ELF-1 (cell line): ENCODE measurements at places on chromosomes 3 and 15.
A peak's percentile ranks its signal among the peaks of the same experiment; 100 is the strongest.

DNA sequence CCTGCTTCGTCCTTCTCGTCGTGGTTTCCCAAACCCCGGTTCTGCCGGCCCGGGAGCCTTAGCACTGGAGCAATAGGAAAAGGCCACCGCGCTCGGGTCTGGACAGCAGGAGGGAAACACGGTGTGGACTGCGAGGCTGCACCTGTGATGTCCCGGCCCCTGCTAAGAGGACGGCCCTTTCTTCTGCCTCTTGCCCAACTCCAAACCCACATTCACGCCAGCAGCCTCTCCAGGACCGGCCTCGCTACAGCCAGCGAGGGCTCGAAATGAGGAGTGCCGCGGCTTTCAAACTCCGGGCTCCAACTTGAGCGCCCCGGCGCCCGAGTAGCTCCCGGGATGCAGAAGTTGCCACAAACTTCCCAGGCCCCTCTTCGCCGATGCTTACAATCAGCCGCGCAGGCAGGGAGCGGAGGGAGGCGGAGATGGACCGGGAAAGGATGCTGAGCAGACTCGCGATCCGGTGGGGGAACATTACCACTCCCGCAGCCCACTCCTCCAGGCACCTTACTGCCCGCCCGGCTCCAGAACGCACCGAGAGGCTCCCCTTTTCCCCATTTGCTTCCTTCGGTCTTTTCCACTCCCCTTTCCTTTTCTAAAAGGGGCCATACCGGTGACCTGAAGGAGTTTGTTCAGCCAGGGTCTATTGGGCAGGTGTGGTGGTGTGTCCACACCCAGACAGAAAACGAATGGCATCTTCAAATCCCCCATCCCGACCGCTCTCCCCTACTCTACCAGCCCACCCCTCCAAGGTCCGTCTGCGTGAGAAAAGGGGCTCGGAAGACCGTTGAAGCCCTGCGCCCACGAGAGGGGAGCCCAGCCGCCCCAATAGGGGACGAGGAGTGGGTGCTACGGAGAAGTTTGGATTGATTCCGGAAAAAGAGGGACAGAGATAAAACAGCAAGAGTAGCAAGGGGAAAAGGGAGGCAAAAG is 18.8 kb upstream of the SATB1 start:
- DNase-seq: peak; percentile 39

DNA sequence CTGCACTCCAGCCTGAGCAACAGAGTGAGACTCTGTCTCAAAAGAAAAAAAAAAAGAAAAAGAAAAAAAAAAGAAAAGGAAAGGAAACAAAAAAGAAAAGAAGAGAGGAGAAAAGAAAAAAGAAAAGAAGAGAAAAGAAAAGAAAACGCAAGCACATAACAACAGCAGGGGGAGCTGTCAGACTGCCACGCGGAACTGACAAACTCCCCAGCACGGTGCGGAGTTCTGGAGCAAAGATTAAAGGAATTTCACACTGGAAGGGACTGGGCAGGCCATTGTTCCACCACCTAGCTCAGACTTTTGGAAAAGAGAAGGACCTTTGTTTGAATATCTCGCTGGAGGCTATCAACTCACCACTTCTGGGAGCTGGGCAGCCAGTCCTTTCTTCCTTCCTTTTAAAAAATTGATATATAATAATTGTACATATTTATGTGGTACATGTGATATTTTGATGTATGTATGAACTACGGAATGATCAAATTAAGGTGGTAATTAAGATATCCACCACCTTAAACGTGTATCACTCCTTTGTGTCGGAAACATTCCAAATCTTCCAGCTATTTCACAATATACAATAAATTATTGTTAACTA is 40.5 kb downstream of the DPPA2 start:
- peak; percentile 82 for DNase-seq

GRCh38 chr3:4571690-4572334 is 78.7 kb downstream of the ITPR1 start:
- DNase-seq: no peak

DNA sequence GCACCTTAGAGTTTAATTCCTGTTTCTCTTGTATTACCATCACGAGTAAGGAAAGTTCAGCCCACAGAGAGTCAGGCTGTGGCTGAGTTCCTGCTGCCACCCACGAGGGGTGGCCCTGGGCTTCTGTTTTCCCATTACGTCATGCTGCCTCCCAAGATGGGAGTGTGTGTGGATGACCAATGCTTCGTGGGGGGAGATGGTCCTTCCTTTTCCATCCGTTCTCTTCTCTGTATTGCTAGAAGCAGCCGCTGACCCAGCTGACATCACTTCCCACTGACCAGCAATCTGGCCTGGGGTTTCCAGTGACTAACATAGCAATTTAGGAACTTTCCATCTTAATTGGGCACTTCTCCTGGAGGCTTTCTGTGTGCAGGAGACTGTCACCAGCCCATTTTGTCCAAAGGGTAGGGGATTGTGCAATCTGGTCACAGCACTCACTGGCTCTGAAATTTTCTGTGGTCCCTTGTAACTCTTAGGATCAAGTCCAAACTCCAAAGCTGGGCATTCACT is 9.3 kb downstream of the IRAK2 start:
- no peak for DNase-seq

DNA sequence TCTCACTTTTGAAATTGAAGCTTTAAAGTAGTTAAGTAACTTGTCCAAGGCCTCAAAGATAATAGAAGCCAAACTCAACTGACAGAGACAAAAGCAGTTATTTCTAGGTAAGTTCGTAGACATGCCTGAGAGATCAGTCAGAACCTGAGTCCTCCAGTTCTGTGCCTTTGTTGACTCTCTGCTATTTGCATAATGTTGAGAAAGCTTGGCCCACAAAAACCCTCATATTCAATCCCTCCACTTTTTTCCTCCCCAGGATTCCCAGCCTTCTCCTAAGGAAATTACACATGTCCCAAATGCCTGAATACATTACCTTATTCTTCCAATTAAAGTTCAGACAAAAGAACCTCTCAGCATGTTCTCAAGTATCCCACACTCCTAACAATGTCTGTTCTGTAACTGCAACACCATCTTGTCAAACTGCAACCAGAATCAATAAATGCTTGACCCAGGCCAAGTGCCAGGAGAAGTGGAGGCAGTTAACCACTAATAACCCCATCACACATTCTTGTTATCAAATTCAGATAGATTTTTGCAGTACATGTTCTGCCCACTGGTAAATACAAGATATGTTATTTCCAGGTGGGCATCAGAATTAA is 217.8 kb downstream of the LRRC3B start:
- DNase-seq: no peak

GRCh38 chr3:116135457-116136085 is 309.7 kb downstream of the LSAMP start:
- DNase-seq: no peak

- DNase-seq: no peak
Measured at GRCh38 chr3:43629741-43630140, 7.9 kb upstream of the ANO10 start.

DNA sequence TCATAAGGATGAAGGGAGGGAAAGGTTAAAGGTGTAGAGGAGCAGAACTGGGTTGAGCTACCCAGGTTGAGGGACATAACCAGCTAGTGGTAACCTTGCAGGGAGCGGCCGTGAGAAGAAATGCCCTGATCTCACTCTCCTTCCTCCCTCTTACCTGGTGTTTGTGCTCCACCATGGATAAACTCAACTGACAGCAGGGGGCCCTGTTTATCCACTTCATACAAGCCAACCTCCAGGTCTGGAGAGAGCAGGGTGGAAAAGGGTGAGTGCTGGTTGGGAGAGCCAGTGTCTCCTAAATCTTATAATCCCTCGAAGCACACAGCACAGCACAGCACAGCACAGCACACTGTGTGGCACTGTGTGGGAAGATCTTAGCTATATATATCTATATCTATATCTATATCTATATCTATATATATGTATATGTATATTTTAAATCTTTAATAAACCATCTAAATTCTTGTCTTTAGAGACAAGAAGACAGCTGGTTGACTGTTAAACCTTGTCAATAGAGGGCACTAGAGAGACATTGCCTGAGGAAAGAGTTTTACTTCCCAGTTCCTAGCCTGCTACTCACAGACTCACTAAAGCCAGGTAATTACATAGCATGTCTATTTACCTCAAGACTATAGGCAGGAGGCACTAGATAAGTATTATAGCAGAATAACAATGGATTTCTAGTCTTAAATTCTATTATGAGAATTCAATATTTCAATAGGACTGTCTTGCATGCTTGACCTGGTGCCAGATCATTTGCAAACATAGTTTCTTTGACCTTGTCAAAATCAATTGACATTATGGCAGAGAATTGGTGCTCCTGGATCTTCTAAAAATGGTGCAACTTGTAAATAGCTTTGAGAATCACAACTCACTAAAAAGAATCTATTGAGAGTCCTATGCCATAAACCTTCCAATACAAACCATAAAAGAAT is 21.7 kb upstream of the FMN1 start:
- DNase-seq: peak; percentile 44

DNA sequence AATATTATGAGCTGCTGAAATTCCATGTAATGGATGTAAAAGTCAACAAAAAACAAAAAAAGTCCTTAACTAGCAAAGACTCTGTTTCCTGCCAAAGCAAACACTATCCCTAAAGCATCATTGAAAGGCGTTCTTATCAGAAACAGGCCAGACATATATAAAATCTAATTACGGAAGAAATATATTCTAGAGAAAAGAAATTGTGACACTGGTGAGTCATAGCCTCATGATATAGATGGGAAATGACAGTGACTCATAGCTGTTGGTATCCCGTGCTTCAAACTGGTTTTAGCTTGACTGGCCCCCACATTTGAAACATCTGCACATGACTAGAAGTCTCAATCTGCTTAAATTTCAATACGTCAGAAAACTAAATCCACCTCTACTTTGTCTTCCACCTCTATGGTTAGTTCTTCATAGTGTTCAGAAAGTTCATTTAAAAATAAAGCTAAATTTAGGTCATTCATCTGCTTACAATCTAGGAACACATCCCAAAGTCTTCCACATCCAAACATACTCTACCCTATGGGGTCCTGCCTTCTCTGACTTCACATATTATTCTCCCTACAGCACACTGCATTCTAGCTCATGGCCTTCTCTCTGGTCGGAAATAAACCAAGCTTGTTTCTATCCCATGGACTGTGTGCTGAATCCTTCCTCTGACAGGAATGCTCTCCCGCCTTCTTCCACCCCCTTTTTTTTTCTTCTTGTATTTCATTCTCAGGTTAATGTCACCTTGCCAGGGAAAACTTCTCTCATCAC is 456.3 kb upstream of the ARRDC4 start:
- no peak for DNase-seq

- DNase-seq: no peak
Measured at GRCh38 chr3:30352410-30353318, 253.7 kb upstream of the TGFBR2 start.

GRCh38 chr3:14832975-14833722 is 14.4 kb downstream of the FGD5 start:
- DNase-seq: no peak

- no peak for DNase-seq
Measured at GRCh38 chr15:100718075-100718980, 115.9 kb downstream of the ASB7 start.

- DNase-seq: no peak
Measured at GRCh38 chr3:33331414-33331813, 54.2 kb downstream of the FBXL2 start.

DNA sequence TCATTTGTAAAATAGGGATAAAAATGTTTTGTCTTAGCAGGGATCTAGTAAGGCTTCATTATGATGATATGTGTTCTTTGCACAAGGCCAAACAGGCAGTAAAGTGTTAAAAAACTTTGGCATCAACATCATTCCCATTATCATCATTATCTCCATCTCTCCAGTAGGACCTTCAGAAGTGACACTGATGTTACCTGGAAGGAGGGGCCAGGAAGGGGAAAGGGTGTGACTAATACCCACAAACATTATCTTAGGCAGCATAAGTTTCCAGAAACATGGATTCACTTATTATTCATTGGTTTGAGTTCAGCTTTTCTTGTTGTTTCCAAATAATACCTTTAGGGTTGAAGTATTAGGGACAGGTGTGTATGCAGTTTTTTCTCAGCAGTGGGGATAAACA is 399.6 kb downstream of the PTPRG start:
- DNase-seq: no peak

DNA sequence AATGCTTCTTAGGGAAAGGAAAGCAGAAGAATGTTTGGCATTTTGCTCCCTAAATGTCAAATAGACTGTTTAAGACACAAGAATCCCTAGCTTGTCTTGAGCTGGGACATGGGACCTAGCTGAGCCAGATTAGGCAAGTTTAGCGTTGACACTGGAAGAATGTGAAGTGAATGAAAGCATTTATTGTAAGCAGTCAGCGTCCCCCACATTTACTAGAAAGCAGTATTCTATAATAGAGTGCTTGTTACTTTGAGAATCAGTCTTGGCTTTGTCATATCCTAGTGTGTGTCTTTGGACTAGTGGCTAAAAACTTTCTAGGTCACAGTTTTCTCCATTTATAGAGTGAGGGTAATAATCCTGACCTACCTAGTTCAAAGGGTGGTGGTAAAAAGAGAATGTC is 161.6 kb downstream of the ADAMTSL3 start:
- DNase-seq: no peak

GRCh38 chr3:187804120-187804744 is 59.0 kb upstream of the BCL6 start:
- no peak for DNase-seq

DNA sequence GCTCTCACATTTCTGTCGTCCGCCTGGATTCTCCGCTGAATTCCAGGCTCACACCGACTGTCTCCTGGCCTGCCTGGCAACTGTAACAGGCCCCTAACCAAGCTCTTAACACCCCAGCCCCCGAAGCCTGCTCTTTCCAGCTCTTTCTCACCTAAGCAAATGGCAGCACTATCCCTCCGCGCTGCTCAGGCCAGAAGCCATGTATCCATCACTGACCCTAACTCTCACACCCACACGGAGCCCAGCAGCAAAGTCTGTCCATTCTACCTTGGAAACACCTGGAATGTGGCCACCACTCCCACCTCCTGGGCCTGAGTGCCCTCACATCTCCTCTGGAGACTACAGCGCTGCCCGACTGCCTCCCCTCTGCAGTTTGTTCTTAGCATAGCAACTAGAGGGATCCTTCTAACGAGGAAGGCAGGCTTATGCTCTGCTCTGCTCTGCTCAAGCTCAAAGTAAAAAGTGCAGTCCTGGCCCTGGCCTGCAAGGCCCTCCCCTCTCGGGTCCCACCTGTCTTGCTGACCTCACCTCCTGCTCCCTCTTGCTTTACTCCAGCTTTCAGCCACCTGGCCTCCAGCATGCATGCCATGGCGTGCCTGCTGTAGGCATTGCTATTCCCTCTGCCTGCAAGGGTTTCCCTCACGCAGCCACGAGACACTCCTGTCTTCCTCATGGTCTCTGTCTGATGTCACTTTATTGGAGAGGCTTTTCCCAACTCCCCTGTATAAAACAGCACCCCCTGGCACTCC is 27.2 kb downstream of the FEM1B start:
- DNase-seq: peak; percentile 72

DNA sequence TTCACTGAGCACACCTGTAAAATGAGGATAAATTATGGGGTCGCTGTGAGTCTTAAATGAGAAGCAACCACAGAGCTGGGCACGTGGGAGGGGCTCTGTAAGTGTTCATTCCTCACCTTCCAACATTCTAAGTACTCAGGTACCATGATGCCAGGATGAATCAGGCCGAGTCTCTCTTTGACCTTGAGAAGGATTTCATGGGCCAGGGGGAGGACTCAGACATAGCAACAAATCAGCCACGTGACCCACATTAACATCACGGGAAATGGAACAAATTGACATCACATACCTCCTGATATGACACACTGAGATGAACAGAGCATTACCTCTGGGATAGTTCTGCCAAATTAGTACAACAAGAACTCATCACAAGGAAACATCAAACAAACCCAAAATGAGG is 35.2 kb upstream of the USP3 start:
- no peak for DNase-seq

- no peak for DNase-seq
Measured at GRCh38 chr15:96180087-96180748, 150.3 kb upstream of the NR2F2 start.
